ENCODE measurements at places on chromosomes 2 and 18.

DNA sequence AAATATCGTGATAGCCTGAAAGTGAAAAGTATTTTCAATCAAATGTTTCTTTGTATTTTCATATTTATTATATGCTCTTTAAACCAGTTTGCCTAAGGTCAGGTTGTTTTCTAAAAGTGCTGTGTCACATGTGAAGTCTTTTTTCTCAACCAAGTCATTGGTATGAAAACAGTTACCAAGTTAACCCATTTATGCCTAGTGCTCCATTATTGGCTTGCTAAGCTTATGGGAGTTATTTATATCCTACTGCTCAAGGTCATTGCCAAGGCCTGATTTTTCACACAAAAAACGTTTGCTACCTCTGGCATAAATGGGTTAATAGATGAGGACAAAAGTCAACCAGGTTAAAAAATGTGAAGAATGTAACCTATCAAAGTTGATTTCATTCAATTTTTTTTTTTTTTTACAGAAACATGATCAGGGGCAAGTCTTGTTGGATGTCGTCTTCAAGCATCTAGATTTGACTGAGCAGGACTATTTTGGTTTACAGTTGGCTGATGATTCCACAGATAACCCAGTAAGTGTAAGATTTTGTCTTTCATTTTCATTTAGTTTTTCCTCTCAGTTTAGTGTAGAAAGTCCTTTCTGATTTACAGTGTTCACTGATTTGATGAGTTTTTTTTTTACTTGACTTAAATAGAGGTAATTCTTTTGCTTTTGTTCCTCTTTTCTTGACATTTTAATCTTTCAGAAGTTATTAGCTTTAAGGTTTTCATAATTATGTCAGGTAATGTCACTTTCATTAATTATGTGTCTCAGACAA lies 102.6 kb downstream of the PTPN4 start:
- DNase-seq, result no peak

DNA sequence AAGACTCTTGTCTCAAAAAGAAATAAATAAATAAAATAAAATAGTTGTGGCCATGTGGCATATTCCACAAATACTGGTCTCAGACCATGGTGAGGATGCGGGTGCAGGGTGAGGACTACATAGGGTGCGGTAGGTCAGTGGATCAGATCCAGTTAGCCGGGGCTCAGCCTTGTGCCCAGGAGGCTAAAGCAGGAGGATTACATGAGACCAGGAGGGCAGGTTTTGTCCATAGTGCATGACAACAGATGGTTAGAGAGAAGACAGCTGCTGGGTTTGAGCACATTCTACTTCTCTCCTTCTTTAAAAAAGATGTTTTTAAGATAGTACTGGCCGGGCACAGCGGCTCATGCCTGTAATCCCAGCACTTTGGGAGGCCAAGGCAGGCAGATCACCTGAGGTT lies 12.8 kb upstream of the PSD4 start:
- DNase-seq, result no peak

- no peak for DNase-seq
Observed at GRCh38 chr2:75320898-75321598, 121.7 kb upstream of the TACR1 start.

DNA sequence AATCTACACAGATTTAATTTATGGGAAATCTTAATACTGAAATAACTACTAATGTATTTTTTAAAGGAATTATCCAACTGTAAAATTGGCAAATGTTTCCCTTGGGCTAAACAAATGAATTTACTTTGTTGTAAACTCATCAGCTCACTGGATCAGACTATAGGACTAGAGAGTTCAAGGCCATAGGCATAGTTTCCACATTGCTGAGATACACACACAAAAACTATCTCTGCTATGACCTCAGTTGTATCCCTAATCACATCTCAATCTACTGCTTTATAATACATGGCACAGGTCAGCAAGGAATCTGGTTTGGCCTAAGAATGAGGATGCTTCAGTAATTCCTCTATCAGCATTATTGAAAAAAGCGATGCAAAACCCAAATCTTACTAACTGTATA lies 101.1 kb upstream of the SLC39A10 start:
- no peak for DNase-seq

DNA sequence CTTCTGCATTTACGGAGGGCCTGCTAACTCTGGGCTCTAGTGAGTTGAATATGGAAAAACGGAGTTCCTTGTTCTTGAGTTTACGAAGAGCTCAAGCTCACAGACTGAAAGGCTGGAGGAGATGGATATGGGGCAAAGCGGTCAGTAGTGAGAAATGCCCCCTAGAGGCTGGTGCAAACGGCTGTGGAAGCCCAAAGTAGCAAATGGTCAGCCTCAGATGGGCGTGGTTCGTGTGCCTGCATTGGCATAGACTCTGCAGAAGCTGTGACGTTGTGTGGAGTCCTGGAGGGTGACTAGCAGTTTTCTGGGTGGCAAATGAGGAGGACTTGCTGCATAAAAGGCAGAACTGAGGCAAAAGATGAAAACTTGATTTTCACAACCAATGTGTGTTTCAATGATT lies 93.6 kb upstream of the TWIST2 start:
- DNase-seq, result peak; percentile 28

DNA sequence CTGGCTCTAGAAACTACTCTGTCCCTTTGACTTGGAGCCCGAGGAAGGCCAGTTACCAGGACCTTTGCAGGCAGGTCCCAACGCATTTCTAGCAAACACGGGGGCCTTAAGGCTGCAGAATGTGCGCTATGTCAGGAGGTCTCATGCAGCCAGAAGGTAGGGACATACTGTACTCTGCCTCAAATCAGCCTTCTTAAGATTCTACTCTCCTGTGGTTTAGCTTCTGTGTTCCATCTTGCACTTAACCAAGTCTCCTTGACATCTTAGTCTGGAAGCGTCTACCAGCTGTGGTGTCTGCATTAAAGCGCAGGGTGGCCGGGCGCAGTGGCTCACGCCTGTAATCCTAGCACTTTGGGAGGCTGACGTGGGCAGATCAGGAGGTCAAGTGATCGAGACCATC lies 65.5 kb downstream of the STEAP3 start:
- DNase-seq, result no peak

DNA sequence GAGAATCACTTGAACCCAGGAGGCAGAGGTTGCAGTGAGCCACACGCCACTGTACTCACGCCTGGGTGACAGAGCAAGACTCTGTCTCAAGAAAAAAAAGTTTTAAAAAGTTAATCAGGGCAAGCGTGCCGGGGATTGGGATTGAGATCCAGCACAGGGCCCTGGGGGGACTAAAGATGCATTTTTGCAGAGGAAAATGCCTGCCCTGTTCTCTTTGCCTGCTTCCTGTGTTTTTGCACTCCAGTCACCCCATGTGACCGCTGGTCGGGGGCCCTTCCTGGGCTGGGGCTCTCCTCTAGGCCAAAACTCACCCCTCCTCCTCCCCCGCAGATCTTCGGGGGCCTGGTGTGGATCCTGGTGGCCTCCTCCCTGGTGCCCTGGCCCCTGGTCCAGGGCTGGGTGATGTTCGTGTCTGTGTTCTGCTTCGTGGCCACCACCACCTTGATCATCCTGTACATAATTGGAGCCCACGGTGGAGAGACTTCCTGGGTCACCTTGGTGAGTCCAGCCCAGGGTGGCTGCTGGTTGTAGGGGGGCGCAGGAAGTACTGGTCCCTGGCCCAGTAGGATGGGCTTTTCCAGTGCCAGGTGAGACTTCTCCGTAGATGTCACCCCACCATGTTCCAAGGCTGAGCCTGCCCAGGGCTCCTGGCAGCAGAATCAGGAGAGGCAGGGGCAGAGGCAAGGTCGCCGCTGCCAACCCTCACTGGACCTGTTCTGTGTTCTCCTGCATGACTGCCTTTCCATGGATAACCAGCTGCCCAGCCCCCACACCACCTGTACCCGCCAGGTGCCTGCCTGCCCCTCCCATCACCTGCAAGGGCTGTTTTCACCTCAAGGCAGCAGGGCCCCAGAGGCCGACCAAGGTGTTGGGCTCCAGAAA lies 22.4 kb downstream of the MAL start:
- no peak for DNase-seq

GRCh38 chr2:9565436-9566153 lies 10.0 kb upstream of the ADAM17 start:
- no peak for DNase-seq

GRCh38 chr2:231280846-231281245 lies 82.4 kb downstream of the ARMC9 start:
- no peak for DNase-seq

- no peak for DNase-seq
Observed at GRCh38 chr2:223197046-223197445, 145.1 kb downstream of the KCNE4 start.

- no peak for DNase-seq
Observed at GRCh38 chr2:240765007-240765406, 55.0 kb downstream of the KIF1A start.

- no peak for DNase-seq
Observed at GRCh38 chr2:201203916-201204654, 21.1 kb downstream of the CASP10 start.

GRCh38 chr2:12688091-12688490 lies 28.6 kb upstream of the TRIB2 start:
- no peak for DNase-seq

DNA sequence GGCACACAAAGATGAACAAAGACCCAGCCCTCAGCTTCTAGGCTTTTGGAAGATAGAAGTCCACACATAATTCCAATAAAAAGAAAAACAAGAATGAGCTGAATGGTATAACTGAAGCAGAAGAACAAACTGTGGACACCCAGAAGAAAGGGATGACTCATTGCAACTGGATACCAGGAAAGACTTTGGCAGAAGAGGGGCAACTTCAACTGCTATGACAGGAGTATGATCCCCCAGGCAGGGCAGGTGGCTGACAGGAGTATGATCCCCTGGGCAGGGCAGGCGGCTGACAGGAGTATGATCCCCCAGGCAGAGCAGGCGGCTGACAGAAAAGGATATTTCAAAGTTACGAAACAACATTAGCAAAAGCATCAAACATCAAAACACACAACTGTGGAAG lies 21.6 kb downstream of the PID1 start:
- DNase-seq, result no peak

DNA sequence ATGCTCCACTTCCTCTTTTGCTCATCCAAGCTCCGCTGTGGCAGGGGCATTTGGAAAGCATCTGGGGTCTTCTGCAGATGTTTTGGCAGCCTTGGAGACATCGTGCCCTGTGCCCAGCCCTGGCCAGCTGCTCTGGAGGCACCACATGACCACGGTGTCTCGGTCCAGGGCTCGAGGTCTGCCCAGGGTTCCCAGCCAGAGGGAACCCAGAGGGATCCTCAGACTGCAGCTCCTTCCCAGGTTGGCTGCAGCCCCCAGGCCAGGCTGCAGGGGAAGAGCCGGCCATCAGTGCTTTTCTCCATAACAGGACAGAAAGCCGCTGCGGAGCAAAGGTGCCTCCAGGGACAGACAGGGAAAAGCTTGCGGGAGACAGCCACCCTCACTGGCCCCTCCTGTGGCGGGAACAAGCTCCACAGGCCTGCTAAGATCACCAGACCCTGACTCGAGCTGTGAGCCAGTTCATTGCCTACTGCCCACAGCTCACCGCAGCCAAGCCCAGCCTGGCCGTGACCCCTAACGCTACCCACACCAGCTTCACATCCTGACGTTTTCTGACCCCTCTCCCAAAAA lies 74.7 kb downstream of the SMAD7 start:
- peak; percentile 45 for DNase-seq

GRCh38 chr2:105384216-105384615 lies 14.6 kb downstream of the FHL2 start:
- DNase-seq, result no peak

GRCh38 chr2:26993768-26994167 lies 23.3 kb downstream of the MAPRE3 start:
- DNase-seq, result no peak

DNA sequence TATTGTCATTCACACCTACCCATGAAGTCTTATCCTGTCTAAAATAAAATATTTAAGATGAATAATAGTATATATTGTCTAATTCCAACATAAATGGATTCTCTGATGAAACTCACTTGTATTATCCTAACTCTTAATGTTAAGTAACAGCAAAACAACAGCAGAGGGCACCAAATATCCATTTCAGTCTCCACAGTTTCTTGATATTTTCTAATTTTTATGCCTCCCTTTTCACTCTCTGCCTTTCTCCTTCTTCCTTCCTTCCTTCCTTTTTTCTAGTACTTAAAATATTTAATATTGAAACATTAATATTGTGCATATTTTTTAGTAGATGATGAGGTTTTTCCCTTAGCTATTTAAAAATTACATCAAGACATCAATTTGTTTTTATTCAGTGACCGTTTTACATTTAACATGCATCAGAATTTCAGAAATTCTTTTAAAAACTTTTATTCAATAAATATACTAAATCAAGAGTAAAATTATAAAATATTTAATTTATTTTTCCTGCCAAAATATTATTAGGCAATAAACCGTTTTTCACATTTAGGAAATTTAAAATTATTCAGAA lies 97.6 kb downstream of the WDR7 start:
- DNase-seq, result no peak

DNA sequence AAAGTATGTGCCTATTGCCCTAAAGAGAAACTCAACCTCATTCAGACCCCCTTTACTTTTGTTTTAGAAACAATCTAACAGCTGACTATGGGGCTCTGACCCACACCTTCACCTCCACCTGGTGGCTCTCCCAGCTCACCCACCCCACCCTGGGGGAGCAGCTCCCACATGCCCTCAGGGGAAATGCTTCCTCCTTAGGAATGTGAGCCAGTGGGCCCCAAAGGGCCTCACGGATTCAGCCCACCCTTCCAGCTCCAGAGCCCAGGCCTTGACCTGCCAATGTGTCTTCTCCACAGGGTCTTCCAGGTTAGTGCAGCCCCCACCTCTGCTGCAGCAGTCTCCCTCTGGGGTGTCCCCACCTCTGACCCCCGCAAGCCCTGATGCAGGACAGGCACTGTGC lies 680.1 kb upstream of the RAB6C start:
- DNase-seq, result no peak

DNA sequence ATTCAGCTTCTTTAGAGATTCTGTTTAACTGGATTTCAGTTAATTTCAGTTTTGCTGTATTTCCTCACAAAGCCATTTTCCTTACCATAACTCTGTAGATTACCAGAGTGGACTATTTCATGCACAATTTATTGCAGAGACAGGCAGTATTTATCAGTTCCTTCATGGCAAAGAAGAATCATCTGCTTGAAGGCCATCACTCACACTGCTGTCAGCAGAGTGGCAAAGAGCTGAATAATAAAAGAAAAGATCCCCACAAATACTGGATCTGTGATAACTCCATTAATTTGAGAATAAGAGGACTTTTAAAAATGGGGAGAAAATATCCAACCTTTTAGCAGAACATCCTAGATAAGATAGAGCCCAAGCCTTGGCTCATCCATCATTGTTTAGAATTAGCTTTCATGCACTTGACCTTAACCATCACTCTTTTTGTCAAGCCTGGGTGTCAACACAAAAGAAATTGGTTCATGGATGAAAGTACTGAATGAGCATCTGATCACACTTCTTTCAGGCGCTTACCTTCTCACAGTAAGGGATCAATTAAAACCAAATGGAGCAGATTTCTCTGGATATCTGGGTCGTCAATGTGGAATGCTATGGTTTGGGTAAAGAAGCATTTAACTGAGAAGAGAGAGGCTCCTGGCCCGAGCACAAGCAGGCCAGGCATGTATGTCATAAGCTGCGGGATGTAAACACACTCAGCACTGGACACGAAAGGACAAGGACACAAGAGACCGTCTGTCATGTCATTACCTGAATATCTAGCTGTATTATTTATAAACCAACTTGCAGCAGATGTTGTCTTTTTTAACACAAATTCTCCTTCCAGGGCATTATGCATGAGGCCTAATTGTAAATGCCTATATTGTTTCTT lies 376.2 kb downstream of the ZNF521 start:
- no peak for DNase-seq
